ENCODE measurements at places on chromosomes 6 and 20. TPM values are rescaled to one million over a fixed set of nuclear protein-coding genes. Genes with fewer than 3 reads are reported as not detected.

GRCh38 chr6:158332237-158332636, 20.0 kb downstream of the TULP4 start:
- no peaks in the 10 kb centered on the region for H3K27me3 ChIP-seq
- no peak overlapping the region for H3K27ac ChIP-seq
- no peak overlapping the region for H3K4me3 ChIP-seq
- H3K36me3 ChIP-seq = peaks cover 14% of the 10 kb centered on the region
- no peak for DNase-seq

GRCh38 chr6:74768120-74768519, 437.7 kb downstream of the COL12A1 start:
- H3K27ac ChIP-seq = no peak overlapping the region
- no peak overlapping the region for H3K4me3 ChIP-seq
- H3K27me3 ChIP-seq = no peaks in the 10 kb centered on the region
- no peaks in the 10 kb centered on the region for H3K4me1 ChIP-seq
- no peak for DNase-seq

C6orf163 gene
- 1.1 TPM for total RNA-seq

PRSS16 gene
- total RNA-seq = 2.3 TPM

DNA sequence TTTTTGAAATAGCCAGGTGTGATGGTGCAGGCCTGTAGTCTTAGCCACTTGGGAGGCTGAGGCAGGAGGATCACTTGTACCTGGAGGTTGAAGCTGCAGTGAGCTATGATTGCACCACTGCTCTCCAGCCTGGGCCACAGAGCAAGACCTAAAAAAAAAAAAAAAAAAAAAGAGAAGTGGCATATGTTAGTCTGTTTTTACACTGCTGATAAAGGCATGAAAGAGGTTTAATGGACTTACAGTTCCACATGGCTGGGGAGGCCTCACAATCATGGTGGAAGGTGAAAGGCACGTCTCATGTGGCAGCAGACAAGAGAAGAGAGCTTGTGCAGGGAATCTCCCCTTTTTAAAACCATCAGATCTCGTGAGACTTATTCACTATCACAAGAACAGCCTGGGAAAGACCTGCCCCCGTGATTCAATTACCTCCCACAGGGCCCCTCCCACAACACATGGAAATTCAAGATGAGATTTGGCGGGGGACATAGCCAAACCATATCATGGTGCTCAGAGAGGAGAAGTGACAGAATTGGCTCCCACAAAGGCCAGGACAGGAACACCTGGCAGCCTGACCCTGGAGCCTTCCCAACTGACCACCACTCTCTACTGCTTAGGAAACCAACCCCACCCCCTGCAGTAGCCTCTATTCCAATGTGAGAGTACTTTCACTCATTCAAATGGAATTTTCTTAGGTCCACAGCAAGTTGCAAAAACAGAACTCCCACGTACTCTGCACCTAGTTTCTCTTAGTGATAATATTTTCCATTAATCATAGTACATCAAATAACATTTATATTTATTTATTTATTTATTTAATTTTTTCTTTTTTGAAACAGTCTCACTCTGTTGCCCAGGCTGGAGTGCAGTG, 29.8 kb downstream of the ARHGAP40 start:
- peaks cover 12% of the 10 kb centered on the region for H3K27me3 ChIP-seq
- H3K27ac ChIP-seq = no peak overlapping the region
- no peaks in the 10 kb centered on the region for H3K36me3 ChIP-seq
- H3K4me3 ChIP-seq = no peak overlapping the region
- H3K4me1 ChIP-seq = no peaks in the 10 kb centered on the region
- no peak for DNase-seq

DNA sequence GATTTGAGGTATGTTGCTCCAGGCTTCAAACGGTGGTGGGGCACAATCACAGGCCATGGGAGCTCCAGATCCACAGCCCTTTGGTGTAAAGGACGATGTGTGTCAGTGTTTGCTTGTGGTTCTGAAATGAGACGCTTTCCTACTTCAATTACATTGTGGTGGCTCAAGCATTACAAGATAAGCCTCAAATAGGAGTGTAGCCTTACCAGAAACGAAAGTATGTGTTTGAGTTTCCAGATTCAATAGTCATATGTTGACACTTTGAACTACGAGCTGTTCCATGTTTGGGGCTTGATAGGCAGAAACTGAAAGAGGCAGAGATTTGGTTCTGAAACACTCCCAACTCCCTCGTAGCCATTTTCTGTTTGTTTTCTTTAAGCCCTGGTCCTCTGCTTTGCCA, 187.1 kb downstream of the MYLK4 start:
- H3K27me3 ChIP-seq = peaks cover 61% of the 10 kb centered on the region
- H3K4me1 ChIP-seq = peaks cover 11% of the 10 kb centered on the region
- peak; percentile 48 for DNase-seq
- H3K36me3 ChIP-seq = no peaks in the 10 kb centered on the region

MUCL3 gene
- not detected for total RNA-seq

DNA sequence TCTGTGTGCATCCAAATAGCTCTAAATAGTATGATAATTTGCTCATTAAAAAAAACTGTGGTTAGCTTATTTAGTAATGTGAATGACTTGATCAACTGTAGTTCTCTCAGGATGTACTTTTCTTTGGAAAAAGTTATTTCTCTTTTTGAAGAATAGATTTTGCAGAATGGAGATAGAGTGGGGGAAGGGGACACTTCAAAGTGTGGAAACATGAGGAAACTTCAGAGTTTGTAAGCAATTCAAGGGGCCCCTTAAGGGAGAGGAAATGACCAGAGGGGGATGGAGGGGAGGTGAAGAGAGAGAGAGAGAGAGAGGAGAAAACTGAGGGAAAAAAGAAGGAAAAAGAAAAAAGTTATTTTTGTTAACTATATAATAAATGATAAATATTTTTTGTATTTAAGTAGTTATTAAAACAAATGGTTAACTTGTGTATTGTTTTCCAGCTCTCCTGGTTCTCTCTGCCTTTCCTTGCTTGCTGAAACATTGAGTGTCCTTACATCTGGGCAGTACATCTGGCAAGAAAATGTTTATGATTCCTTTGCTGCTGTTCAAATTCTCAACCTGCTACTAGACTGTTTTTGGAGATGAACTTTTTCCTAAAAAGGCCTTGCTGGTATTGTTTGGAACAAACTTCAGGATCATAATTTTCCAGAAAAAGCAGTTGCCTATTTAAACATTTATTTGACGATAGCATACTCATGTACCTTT, 497.5 kb upstream of the CITED2 start:
- no peak overlapping the region for H3K27ac ChIP-seq
- no peaks in the 10 kb centered on the region for H3K4me1 ChIP-seq
- no peaks in the 10 kb centered on the region for H3K27me3 ChIP-seq
- no peak for DNase-seq

DNA sequence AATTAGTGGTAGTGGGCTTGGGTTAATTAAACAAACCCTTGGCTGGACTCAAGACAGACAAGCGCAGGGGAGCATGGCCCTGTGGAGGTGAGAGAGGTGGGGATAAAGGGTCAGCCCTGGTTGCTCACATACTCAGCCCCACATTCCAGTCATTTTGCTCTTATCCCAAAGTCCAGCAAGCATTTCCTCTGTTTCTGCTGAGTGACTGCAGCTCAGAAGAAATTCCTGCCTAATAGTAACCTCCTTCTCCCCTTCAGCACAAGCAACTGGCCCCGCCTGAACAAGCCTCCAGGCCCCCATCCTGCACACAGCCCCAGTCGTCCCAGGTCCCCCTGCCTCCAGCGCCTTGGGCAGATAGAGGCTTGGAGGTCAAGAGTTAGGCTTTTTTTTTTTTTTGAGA, 3.6 kb upstream of the TFEB start:
- no peak overlapping the region for H3K27ac ChIP-seq
- no peak overlapping the region for H3K4me3 ChIP-seq
- no peaks in the 10 kb centered on the region for H3K4me1 ChIP-seq
- no peaks in the 10 kb centered on the region for H3K36me3 ChIP-seq
- no peak for DNase-seq
- H3K27me3 ChIP-seq = no peaks in the 10 kb centered on the region

RSPH4A gene
- not detected for total RNA-seq

RNF182 gene
- total RNA-seq = not detected

- peak within 1 kb of the TSS; percentile 81 for H3K27ac ChIP-seq
- DNase-seq = peak; percentile 99
- H3K27me3 ChIP-seq = peaks cover 14% of the 10 kb centered on the region
- H3K4me1 ChIP-seq = peaks cover 32% of the 10 kb centered on the region
- peak within 1 kb of the TSS; percentile 87 for H3K4me3 ChIP-seq
These were observed at the start of gene EEF1E1 for GRCh38 chr6:8102122-8102958. Gene EEF1E1, minus strand, starts transcription at chr6:8102548. Its CDS starts 27 bp downstream, at chr6:8102521.

- no peaks in the 10 kb centered on the region for H3K4me1 ChIP-seq
- H3K27ac ChIP-seq = no peak overlapping the region
- no peaks in the 10 kb centered on the region for H3K36me3 ChIP-seq
- H3K4me3 ChIP-seq = no peak overlapping the region
These were observed 726.4 kb downstream of the COL12A1 start for GRCh38 chr6:74479420-74479819.

DNA sequence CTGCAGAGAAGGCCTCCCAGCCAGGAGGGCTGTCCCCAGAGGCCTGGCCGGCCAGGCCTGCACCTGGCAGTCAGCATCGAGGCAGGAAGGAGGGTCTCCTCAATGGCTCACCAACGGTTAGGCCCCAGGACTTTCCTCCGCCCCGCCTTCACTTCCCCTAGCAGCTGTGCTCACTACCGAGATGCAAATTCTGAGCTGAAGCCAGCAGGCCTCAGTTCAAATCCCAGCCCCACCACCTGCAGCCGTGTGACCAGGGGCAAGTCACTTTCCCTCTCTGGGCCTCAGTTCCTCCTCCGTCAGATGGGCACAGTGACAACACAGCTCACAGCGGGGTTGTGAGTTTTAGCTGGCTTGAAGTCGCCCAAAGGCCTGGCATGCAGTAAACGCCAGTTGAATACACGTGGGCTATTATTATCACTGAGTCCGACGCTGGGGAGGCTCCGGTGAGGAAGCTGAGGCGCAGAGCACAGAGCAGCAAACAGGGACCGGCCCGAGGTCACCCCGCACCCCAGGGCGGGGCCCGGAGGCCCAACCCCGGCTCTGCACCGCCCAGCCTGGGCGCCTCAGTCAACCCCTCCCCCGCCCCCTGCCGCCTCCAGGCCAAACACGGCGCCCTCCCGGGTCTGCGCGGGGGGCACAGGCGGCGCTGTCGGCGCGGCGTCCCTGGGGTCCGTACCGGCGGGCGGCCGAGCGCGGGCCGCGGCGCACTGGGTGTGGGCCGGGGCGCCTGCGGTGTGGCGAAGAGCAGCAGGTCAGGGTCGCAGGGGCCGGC, 671 bp downstream of the E2F1 start:
- H3K36me3 ChIP-seq = peaks cover 15% of the 10 kb centered on the region
- peak; percentile 83 for DNase-seq
- no peaks in the 10 kb centered on the region for H3K27me3 ChIP-seq
- peak overlapping the region; percentile 87 for H3K27ac ChIP-seq

MOG gene
- not detected for total RNA-seq

SMOC2 gene
- total RNA-seq = not detected

MATN4 gene
- 0.70 TPM for total RNA-seq

DNA sequence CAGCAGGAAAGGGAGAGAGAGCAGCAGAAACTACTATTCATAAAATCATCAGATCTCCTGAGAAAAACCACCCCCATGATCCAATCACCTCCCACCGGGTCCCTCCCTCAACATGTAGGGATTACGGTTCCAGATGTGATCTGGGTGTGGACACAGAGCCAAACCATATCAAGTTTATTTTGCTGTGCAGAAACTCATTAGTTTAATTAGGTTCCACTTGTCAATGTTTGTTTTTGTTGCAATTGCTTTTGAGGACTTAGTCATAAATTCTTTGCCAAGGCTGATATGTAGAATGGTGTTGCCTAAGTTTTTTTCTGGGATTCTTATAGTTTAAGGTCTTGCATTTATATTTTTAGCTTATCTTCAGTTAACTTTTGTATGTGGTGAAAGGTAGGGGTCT, 422.0 kb upstream of the HS3ST5 start:
- no peaks in the 10 kb centered on the region for H3K36me3 ChIP-seq
- H3K27ac ChIP-seq = no peak overlapping the region
- no peaks in the 10 kb centered on the region for H3K27me3 ChIP-seq
- H3K4me3 ChIP-seq = no peak overlapping the region
- no peaks in the 10 kb centered on the region for H3K4me1 ChIP-seq
- no peak for DNase-seq

DNA sequence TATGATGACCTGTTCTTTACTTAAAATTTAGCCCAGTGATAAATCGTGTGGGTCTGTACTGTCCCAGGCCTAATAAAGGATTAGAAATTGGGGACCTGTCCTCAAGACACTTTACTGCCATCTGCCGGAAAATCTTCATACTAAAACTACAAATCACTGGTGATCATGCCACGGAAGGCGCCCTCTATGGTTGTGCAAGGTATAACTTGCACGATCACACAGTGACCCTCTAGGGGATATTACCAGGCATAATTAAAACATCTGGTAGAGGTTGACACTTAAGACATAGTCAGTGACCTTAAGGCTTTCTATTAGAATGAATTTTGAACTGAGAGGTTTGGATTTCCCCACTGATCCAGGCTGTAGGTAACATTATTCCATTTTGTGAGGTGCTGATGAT, 172.6 kb downstream of the BMP2 start:
- H3K4me1 ChIP-seq = no peaks in the 10 kb centered on the region
- H3K27me3 ChIP-seq = no peaks in the 10 kb centered on the region
- H3K36me3 ChIP-seq = no peaks in the 10 kb centered on the region

ANGPT4 gene
- total RNA-seq = not detected

DNA sequence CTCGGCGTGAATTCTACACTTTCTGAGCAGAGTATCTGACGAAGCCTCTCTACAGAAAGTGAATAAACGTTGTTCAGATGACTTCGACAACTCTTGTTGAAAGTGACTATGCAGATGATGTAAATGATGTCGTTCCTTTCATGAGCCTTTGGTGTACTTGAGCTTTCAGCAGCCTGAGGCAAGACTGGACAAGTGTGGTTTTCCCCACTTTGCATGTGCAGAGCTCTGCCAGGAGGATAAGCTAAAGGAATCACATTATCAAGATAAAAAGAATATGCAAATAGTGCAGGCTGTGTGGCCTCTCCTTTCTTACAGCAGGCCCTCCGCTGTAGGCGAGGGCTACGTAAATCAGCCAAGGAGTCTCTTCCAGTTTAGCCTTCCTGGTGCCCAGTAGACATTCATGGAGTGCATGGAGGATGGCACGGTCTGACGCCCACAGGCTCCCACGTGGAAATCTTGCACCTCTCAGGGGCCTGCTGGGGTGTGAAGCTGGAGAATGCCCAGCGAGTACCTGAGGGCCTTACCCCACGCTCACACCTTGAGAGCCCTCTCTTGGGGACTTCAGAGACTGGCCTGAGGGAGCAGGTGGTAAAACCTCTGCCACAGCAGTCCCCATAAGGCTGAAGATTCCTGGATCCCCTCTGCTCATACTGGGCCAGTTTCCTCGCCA, 54.9 kb downstream of the RPP40 start:
- no peak overlapping the region for H3K27ac ChIP-seq
- DNase-seq = no peak
- no peak overlapping the region for H3K4me3 ChIP-seq
- H3K36me3 ChIP-seq = peaks cover 51% of the 10 kb centered on the region

- no peak overlapping the region for H3K4me3 ChIP-seq
- no peaks in the 10 kb centered on the region for H3K36me3 ChIP-seq
- no peak for DNase-seq
- H3K27ac ChIP-seq = no peak overlapping the region
- H3K4me1 ChIP-seq = peaks cover 14% of the 10 kb centered on the region
These were observed 4.6 kb downstream of the HLA-DPB1 start for GRCh38 chr6:33080127-33081089.

Data from activated CD4-positive, alpha-beta memory T cell treated with anti-CD3 and anti-CD28 coated beads for 36 hours (primary cell).